T-helper 2 cell (primary cell): ENCODE measurements at places on chromosomes 12 and 14.

DNA sequence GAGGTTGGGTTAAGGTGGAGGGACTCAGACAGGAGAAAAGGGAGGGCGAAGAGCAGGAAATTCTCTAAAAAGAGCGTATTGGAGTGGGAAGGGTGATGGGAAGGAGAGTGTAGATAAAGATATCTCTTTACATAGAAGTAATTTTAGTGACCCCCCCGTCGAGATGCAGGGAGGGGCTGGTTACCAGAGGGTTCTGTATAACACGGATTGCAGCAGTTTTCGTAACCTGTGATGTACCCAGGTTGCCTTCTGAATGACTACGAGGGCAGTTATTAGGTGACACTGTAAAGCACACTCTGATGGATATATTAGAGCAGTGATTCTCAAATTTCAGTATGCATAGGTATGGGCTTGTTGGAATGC, 443 bp downstream of the DNAL1 start:
- DNase-seq = no peak

DNA sequence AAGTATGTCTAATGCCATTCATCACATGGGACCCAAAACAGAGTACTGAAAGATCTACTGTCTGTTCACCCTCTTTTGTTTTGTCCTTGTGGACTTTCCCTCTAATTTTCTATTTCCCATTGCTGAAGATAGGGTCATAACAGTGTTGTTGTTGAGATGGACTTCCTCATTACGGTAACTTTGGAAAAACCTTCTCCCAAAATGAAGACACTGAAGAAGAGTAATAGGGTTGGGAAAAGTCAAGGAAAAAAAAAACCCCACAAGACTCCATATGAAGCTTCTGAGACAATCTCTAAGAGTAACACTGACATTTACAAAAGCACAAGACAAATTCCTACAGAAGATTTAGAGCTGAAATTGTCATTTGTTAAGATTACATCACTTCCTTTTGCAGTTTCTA, 36.7 kb downstream of the EXOC5 start:
- no peak for DNase-seq

- DNase-seq = no peak
Measured at GRCh38 chr12:87305481-87305880, 723.7 kb downstream of the C12orf50 start.

GRCh38 chr12:26118308-26118707, 6.5 kb downstream of the BHLHE41 start:
- DNase-seq = no peak

DNA sequence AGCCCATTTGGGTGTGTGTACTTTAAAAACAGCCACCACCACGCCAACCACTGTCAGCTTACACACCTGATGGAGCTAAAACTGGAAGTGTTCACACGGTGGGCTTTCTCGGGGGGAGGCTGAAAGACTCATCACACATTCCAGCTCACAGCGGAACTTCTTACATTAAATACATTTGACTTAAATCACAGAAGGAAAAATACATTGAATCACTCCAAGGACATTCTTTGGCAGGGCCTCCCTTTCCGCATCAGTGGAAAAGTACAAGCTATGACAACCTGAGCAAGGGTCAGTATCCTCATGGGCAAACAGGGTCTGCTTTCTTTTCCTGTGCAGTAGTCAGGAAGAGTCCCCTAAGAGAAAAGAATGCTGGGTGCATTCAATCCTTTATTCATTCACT, 31.0 kb upstream of the TC2N start:
- DNase-seq = no peak

DNA sequence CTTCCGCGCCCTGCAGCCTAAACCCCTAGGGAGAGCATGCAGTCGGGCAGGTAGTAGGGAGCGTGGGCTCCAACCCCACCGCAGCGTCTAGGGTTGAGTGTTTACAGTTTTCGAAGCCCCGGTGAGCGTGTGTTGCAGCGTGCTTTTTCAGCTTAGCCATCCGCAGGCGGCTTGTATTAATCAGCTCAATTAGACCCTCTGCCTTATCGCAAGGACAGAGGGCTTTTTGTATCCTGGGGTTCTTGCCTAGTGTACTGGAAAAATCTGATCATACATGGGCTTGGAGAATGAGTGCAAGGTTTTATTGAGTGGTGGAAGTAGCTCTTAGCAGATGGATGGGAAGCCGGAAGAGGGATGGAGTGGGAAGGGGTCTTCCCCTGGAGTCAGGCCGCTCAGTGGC, 44.4 kb upstream of the GNG2 start:
- DNase-seq = no peak

GRCh38 chr14:20197459-20197858, 6.8 kb downstream of the OR11G2 start:
- no peak for DNase-seq

- peak; percentile 71 for DNase-seq
Measured at GRCh38 chr12:11765817-11766794, 116.6 kb downstream of the ETV6 start.

DNA sequence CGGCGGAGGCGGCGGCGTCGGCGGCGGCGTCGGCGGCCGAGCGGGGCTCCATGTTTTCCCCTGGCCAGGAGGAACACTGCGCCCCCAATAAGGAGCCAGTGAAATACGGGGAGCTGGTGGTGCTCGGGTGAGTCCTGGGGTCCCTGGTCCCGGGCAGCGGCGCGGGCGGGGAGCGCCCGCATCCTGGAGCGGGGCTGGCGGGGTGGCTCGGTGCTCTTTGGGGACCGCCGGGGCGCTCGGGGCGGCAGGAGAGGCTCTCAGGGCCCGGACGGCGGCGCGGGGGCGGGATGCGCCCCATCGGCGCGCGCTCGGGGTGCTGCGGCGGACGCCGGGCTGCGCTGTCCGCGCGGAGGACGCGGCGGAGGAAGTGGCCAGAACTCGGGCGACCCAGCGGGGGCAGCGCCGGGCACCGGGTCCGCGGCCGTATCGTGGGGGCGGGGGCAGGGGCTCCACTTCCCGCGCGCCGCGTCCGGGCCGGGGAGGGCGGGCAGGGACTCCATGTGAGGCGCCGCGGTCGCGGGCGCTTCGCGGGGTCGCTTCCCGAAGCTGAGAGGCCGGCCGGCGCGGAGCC, 485 bp downstream of the PELI2 start:
- DNase-seq = peak; percentile 9

DNA sequence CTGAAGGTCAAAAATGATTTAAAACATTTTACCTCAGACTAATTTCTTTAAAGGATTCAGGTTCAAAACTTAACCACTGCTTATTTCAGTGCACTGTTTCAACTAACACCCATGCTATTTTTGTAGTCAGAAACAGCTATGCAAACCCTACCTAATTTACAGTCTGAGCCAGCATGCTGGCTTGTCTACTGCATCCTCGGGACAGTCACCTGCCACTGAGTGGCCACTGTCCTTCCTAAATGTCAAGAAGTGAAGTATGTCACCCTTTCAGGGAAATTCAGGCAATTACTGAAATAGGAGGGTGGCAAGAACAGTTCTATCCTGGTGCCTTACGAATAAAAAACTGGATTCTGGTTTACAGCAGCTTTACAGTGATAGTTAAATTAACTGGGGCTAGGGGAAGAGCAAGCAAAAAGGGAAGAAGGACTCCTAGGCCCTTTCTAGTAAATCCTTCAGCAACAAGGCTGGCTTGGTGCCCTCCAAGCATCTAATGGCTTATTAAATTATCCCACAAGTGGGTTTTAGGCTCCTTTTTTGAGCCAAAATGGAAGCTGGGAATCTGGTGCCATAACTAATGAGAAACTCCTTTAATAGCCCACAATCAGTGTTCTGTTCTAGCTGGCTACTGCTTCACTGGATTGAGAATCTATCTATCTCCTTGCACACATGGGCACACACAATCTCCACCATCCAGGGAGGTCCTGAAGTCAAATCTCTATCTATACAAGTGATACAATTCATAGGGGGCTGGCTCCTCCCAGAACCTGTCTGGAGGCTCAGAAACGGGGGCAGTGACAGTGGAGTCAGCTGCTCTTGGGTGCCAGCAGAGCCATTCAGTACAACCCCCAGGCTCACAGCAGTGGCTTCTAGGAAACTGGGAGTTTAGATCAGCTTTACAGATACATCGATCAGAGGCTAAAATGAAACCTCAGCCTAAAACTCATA, 43.4 kb downstream of the SH2B3 start:
- DNase-seq = no peak

GRCh38 chr14:65210118-65210821, 108.0 kb upstream of the MAX start:
- no peak for DNase-seq

- DNase-seq = no peak
Measured at GRCh38 chr12:108685469-108686260, 45.7 kb downstream of the CORO1C start.

DNA sequence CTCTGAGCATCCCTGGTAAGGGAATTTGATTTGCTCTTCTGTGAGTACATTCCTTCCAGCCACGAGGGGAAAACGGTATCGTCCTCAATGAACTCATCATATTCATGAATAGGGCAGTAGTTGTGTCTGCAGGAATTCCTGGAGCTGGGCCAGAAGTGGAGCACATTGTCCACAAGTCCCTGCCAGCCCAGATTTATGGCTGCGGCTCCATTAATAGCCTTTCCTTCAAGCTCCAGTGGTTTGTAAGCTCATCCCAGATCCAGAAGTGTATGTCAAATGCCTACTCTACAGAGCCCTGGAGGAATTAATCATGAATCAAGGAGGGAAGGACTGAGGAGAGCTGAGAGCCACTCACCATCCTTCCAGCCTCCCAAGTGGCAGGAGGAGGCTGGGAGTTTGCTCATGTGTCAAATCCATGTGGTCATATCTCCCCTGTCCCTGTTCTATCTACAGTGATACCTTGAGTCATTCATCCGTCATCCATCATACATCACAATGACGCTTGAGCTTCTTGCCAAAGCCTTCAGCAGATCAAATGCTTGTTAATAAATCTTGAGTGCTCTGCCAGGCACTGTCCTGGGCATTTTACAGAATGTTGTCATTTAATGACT, 65.5 kb downstream of the SVOP start:
- DNase-seq = no peak

DNA sequence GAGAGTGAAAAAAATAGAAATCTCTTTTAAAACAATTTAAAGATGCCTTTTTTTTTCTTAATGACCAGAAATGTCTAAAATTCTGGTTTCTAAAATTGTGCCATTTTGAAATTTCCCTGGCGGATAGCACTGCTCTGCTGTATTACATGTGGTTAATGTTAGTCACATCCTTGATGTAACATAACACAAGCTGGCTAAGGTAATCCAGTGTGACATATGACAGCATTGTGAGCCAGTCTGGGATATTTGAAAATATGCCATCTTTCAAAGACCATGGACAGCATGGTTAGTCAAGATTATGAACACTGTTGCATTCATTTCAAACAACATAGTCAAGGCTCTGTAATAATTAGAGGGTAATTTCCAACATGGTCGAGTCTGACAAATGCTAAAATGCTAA, 133.2 kb downstream of the ALX1 start:
- DNase-seq = no peak

DNA sequence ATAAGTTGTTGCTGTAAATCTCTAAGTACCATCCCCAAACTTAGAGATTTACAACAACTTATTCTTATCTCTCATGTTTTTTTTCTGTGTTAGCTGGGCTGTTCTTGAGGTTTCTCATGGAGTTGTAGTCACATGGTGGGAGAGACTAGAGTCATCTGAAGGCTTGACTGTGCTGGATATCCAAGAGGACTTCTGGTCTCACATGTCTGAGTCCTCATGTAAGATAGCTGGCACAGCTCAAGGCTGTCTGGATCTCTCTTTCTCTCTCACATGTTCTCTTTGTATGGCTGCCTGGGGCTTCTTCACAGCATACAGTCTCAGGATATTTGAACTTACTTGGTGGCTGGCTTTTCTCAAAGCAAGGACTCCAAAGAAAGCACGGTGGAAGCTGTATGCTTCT, 63.8 kb downstream of the DACT1 start:
- DNase-seq = no peak

DNA sequence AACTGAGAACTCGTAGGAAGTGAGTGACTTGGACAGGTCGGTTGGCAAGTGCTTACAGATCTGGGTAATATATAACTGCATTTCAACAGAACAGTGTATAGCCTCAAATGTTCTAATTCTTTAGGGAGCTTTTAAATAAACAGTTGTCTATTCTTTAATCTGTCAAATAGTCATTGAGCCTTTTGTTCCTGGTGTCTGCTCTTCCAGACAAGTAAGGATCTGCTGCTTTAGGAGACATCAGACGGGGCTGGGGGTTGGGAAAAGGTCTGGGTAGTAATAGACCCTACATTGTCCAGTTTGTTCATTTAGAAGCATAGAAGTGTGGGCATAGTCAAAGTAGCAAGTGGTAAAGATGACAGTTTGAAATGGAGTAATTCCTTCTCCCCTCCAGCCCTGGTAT, 2.0 kb downstream of the PTPN11 start:
- no peak for DNase-seq

DNA sequence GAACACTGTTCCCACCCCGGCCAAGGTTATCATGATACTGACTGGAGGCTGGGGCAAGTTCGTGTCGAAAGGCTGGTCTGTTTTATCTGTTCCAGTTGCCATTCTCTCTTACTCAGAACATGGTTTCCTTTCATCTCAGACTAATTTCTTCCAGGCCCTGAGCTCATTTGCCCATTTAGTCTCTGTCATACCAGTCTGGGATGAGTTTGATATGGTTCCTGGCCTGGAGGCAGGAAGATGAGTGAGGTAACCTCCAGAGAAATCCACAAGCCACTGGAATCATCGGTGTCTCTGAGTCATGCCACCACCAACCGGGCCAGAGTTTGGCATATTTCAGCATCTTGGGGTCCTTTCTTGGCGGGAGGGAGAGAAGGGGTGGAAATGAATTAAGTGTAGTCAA, 114.7 kb downstream of the NTF3 start:
- DNase-seq = no peak

GRCh38 chr14:22231018-22231417, 358.0 kb downstream of the DAD1 start:
- no peak for DNase-seq

DNA sequence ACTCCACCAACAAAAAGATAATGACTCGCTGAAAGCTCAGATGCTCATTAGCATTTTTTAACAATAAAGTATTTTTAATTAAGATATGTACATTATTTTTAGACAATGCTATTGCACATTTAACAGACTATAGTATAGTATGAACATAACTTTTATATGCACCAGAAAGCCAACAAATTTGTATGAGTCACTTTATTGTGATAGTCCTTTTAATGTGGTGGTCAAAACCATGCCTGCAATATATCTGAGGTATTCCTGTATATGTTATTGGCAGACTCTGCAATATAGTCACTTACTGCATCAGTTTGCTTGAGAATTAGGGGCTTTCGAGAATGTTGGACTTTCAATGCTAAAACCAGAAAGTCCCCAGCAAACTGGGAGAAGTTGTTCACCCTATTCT, 51.7 kb upstream of the CCDC196 start:
- no peak for DNase-seq

DNA sequence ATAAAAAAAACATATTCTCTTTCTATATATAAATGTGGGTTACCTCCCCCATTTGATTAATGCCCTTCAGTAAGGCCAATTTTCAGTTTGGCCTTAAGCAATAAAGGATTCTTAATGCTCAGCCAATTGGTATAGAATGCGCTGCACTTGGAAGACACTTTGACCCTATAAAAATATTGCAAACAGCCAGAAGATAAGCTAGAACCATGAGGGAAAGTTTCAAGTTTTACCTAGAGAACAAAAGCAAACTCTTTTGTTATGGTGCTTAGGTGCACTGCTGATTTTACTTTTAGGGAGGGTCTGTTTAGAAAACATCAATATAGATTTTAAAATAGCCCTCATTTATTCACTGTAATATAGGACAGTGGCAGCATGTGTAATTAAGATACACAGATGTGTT, 251.6 kb upstream of the SLC16A7 start:
- no peak for DNase-seq
